ENCODE measurements at places on chromosomes 12 and 14.

GRCh38 chr12:95545731-95546490 lies 5.4 kb downstream of the USP44 start:
- DNase-seq: no peak

DNA sequence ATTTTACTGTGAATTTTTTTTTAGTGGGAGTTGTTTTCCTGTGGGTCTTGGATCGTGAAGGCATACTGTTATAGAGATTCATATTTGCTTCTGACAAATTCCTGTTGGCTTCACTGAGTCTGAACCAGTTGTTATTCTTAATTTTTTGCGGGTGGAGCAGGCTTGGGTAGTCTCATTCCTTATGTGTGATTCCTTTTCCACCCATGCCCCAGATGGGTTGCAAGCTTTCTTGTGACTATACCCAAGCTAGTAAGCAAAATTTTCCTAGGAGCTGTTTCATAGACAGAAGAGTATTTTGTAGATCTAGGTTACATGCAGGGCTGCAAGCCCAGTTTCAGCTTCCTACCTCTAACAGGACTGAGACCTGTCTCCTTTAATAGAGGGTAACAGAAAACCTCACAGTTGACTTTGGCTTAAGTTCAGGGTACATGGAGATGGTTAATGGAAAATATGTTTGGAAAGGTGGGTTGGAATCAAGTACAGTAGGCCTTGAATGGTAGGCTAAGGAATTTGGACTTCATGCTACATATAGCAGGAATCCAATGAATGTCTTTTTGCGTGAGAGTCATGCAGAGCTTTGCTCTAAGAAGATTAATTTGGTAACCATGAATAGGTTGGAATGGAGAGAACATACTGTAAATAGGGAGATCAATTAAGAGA lies 29.0 kb downstream of the TRMT5 start:
- no peak for DNase-seq

GRCh38 chr14:61803755-61804154 lies 41.5 kb downstream of the SNAPC1 start:
- DNase-seq: no peak

- no peak for DNase-seq
These were observed 449.6 kb upstream of the CCDC196 start for GRCh38 chr14:66036547-66036946.

All from coronary artery (tissue), 2 donors.